NCI-H2081 (cell line): ENCODE measurements at places on chromosomes 2 and 18.

DNA sequence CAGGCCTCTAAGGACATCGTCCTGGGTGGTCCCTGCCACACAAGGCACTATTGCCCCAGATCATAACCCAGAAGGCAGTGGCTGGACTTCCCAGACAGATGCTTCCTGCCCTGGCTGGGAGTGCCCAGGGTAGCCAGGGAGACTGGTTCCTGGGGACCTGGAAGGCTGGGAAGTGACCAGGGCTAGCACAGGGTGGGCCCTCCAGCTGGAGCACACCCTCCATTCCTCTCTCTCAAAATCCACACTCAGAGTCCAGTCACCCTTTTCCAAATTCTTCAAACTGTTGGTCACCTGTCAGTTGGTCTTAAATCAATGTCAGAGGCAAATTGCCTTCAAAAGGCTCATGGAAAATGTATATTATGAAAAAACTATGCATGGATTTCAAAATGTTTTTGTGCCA lies 11.6 kb upstream of the TUBB6 start:
- DNase-seq, result no peak

DNA sequence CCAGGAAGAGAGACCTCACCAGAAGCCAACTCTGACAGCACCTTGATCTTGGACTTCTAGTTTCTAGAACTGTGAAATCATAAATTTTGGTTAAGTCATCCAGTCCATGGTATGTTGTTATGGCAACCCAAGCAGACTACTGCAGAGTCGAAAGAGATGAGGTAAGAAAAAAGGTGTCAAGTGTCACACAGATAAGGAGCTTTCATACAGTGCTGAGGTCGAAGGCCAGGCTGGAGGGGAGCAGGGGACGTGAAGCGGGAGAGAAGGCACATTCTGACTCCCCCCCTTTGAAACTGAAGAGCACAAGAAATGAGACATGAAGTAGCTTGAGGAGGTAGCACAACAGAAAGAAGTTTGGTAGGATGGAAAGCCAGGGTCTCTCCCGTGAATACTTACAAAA lies 110.4 kb downstream of the ALK start:
- no peak for DNase-seq

- no peak for DNase-seq
Observed at GRCh38 chr18:11249391-11249790, 100.0 kb upstream of the PIEZO2 start.

DNA sequence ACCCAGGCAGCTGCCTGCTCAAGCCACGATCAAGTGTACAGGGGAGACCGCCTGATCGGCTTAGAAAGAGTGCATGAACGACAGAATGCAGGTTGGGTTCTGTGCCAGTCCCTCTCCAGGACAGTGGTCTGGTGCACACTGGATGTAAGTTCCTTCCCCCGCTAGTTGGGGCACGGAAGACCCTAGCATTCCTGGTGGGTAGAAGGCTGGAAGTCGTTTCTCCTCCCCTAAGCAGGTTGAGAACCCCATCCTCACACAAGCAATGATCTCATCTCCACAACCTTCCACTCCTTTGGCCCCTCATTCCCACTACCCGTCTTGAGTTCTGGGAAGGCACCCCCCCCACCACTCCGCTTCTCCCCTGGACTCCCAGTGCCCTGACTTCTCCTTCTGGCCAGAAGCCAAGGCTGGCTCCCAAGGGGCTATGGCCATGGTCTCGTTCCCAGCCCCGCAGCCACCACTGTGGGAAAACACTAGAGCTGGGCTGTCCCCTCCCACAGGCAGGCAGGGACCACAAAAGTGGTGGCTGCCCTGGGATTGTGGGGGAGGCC lies 1.4 kb upstream of the ANKRD39 start:
- DNase-seq, result no peak

- peak; percentile 86 for DNase-seq
Observed at GRCh38 chr2:159617646-159618045, 1.3 kb upstream of the BAZ2B start.

DNA sequence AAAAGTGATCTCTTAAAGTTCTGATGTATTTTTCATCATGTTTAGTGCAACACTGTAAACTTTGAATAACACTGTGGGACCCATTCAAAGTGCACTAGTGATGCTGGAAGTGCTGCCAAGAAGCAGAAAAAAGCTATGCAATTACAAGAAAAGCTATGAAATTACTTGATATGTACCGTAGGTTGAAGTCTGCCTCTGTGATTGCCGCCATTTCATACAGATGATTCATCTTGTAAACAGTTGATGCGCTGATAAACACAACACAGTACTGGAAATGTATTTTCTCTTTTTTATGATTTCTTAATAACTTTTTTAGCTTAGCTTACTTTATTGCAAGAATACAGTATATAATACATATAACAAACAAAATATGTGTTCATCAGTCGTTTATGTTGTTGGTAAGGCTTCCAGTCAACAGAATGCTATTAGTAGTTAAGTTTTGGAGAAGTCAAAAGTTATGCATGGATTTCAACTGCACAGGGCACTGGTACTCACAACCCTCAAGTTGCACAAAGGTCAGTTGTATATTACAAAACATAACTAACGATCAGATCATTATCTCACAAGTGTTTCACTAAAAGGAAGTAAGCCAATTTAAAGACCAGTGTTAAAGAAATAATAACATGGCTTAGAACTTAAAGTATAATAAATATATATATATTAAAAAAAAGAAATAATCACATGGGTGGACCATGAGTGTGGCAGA lies 82.0 kb downstream of the SGPP2 start:
- no peak for DNase-seq

DNA sequence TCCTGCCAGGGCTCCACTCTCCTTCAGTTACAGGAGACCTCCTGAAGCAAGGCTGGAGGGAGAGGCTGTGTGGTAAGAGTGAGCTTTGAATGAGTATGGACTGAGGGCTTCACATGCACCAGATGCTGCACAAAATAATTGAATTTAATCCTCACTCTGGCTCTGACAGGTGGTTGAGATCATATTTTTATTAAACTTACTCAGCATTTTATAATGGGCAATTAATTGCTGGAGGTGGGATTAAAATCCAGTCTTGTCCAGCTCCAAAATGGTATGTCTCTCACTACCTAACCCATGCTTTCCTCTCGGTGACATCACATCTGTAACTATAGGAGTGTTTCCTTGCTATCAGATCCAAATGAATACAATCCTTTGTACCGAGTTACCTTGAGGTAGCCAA lies 66.2 kb upstream of the AQP4 start:
- DNase-seq, result no peak

DNA sequence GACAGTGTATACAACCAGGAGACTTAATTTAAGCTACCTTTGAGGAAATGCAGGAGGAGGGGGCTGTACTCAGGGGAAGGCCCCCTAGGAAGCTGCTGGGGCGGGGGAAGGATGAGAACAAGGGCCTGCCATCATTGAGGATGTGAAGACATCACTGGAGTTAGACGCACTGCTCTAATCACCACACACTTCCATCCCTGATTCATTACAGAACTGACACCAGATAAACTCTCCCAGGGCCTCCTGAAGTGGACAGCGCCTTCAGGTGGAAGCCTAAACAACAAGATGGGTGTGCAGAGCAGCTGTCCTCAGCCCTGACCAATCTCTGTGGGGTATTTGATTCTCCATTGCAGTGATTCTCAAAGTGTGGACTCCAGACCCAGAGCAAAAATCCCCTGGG lies 30.6 kb upstream of the SLC35G4 start:
- DNase-seq, result no peak

DNA sequence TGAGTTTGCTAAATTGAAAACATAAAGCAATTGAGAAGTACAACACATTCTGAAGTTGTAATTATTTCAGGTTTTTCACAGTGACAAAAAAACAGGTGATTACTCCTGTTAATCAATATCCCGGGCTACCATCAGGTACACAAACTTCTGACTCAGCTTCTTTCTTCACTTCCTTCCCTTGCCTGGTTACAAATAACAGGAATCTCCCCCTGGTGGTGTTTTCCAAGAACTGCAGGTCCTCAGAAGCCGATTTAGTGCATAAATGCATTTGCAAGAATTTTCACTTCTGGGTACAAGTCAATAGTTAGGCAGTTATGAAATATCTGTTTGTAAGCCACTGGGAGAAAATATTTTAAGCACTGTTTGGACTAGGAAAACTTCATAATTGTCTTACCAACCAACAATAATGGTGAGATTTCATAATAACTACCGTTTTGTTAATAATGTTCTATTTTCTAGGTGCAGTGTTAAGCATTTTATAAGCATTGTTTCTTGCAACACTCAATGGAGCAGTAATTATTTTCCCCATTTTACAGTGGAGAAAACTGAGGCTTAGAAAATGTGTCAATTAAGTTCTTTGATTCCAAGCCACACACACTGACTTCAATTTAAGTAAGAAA lies 12.4 kb upstream of the GMCL1 start:
- peak; percentile 71 for DNase-seq

- no peak for DNase-seq
Observed at GRCh38 chr2:117963446-117963845, 50.4 kb downstream of the CCDC93 start.
